ENCODE measurements at places on chromosomes 16 and 17.

GRCh38 chr17:40022961-40023541 lies 7.8 kb downstream of the CSF3 start:
- no peak for DNase-seq

GRCh38 chr17:79794659-79795511 lies 2.0 kb downstream of the CBX8 start:
- DNase-seq = no peak

GRCh38 chr17:21296097-21297025 lies 11.8 kb downstream of the MAP2K3 start:
- DNase-seq = no peak

GRCh38 chr16:2866431-2866830 lies 8.5 kb upstream of the PRSS22 start:
- DNase-seq = no peak

Data from amygdala (tissue), 56 donors.